ENCODE measurements at places on chromosomes 6 and 20. TPM values are rescaled to one million over a fixed set of nuclear protein-coding genes. Genes with fewer than 3 reads are reported as not detected.

GRCh38 chr20:51543422-51543788 lies 886 bp upstream of the NFATC2 start:
- no peak for DNase-seq
- no peak overlapping the region for H3K4me3 ChIP-seq
- H3K36me3 ChIP-seq = no peaks in the 10 kb centered on the region

Gene CALHM5
- 0.05 TPM for total RNA-seq

- H3K4me1 ChIP-seq = no peaks in the 10 kb centered on the region
- no peak overlapping the region for H3K27ac ChIP-seq
- H3K27me3 ChIP-seq = no peaks in the 10 kb centered on the region
- no peak overlapping the region for H3K4me3 ChIP-seq
These were observed 179.5 kb downstream of the BTBD9 start for GRCh38 chr6:38460186-38460585.

GRCh38 chr6:24766680-24767462 lies 7.9 kb upstream of the GMNN start:
- H3K27me3 ChIP-seq = no peaks in the 10 kb centered on the region
- H3K27ac ChIP-seq = no peak overlapping the region
- H3K4me3 ChIP-seq = no peak overlapping the region
- no peak for DNase-seq
- H3K36me3 ChIP-seq = no peaks in the 10 kb centered on the region

DNA sequence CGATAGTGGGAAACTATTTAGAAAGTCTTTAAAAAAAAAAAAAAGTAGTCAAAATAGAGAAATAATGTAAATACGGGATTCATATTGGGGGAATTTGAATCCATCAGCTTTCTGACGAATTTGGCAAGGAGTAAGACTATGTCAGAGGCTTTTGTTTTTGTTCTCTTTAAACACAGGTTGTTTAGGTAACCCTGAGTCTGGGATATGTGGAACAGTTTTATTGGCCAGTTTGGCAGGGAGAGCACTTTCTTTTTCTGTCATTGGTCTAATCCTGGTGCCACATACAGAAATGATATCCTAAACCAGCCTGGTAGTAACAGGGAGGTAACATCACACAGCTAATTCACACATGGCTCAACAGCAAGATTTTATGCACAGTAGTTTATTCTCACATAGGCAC lies 27.7 kb downstream of the HAO1 start:
- H3K36me3 ChIP-seq = no peaks in the 10 kb centered on the region
- no peaks in the 10 kb centered on the region for H3K4me1 ChIP-seq
- no peak for DNase-seq
- no peak overlapping the region for H3K27ac ChIP-seq

Gene LRRN4
- 0.10 TPM for total RNA-seq

All from HCT116 (cell line).